ENCODE measurements at places on chromosomes 16 and 17. TPM values are rescaled to one million over a fixed set of nuclear protein-coding genes. Genes with fewer than 3 reads are reported as not detected.

DNA sequence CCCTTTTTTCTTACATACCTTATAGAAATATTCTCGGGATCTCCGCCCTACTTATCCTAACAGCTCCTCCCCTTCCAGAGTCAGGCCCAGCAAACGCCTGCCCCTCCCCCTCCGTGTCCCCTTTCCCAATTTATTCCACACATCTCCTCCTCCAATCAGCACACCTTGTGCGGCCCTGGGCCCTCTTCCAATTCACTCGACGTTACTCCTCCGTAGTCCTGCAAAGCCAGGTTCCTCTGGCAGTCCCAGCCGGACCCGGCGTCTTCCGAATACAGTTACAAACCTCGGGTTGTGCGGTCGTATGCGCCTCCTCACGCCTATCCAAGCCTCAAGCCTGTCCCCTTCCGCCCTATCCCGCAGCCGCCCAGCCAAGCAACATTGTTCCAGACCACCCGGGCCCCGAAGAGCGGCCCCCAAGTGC is 677 bp downstream of the CBX1 start:
- H3K4me3 ChIP-seq = peak overlapping the region; percentile 88
- DNase-seq = peak; percentile 35
- H3K36me3 ChIP-seq = peaks cover 5% of the 10 kb centered on the region
- H3K4me1 ChIP-seq = peaks cover 18% of the 10 kb centered on the region

DNA sequence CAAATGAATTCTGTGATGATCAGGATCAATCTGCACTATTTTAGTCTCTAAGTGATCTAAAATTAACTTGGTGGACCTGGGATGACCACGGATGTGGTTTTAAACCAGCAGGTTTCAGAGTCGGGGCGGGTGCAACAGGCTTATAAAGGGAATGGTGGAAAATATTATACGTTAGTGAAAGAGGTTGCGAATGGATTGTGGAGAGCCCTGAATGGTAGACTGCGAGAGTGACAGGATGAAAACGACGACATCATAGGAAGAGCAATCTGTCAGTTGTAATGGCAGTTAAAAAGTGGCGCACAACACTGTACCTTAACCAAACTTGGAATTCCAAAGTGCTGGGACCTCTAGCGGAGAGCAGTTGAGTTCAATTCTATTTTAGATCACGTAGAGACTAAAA is 1.2 kb upstream of the CYB5B start:
- H3K27me3 ChIP-seq = peaks cover 9% of the 10 kb centered on the region
- H3K36me3 ChIP-seq = peaks cover 40% of the 10 kb centered on the region
- DNase-seq = no peak
- H3K27ac ChIP-seq = no peak overlapping the region
- H3K4me3 ChIP-seq = peak overlapping the region; percentile 56
- H3K4me1 ChIP-seq = peaks cover 21% of the 10 kb centered on the region

GRCh38 chr17:50163843-50164696 is 1.7 kb upstream of the SGCA start:
- no peak overlapping the region for H3K27ac ChIP-seq
- no peak overlapping the region for H3K4me3 ChIP-seq
- DNase-seq = no peak

DNA sequence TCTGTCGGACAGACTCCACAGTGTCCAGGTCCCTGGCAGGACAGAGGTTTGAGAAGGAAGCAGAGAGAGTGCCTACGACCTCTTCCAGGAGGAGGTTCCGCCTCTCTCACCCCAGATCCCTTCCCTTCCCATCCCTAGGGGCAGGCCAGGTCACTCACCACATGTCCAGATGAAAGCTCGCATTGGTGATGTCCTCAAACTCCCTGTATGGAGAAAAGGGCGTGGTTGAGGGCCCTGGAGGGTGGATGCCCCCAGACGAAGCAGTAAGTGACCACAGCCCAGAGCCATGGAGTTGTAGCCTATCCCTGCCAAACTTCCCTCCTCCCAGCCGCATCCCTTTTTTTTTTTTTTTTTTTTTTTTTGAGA is 3.4 kb downstream of the UNC13D start:
- H3K4me3 ChIP-seq = no peak overlapping the region
- no peaks in the 10 kb centered on the region for H3K36me3 ChIP-seq
- no peak overlapping the region for H3K27ac ChIP-seq

DNA sequence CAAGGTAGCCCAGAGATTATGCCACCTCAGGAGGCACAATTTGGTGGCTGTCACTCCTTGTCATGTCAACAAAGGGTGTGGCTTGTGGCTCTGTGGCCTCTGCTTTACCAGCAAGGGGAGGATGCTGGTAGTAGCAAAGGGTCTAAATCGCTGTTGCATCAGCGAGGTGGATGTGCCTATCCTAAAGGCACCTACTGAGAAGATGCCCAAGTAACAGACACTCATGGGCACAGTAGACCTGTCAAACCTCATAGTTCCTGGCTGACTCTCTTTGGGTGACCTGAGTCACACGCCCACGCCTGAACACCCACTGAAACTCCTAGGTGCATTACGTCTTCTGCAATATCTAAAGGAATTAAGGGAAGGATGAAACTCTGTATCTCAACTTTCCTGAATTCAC is 139.5 kb downstream of the PRKCB start:
- H3K27ac ChIP-seq = no peak overlapping the region
- H3K4me3 ChIP-seq = no peak overlapping the region
- H3K36me3 ChIP-seq = peaks cover 6% of the 10 kb centered on the region
- no peaks in the 10 kb centered on the region for H3K4me1 ChIP-seq
- H3K27me3 ChIP-seq = peaks cover 1% of the 10 kb centered on the region
- no peak for DNase-seq

DNA sequence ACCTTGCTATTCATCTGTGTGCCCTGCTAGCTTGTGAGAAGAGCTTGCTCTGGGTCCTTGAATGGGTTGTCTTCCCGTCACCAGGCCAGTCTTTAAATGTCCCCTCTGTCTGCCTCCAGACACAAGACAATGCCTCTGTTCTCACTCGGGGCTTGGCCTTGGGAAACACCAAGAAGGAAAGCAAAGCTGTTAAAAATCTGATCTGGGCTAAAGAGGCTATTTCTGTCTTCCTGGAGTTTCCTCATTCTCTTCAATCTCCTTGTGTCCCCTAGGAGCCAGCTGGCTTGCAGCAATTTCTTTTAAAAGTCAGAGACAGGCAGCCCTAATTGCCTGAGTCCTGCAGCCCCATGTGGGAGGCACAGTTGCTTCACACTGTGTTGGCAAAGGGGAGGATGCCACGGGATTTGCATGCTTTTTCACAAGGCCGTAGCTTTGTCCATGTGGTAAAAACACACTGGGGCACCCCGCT is 2.5 kb downstream of the DNAI2 start:
- H3K27ac ChIP-seq = no peak overlapping the region
- H3K4me3 ChIP-seq = no peak overlapping the region
- no peak for DNase-seq
- peaks cover 3% of the 10 kb centered on the region for H3K27me3 ChIP-seq
- no peaks in the 10 kb centered on the region for H3K36me3 ChIP-seq
- no peaks in the 10 kb centered on the region for H3K4me1 ChIP-seq

DNA sequence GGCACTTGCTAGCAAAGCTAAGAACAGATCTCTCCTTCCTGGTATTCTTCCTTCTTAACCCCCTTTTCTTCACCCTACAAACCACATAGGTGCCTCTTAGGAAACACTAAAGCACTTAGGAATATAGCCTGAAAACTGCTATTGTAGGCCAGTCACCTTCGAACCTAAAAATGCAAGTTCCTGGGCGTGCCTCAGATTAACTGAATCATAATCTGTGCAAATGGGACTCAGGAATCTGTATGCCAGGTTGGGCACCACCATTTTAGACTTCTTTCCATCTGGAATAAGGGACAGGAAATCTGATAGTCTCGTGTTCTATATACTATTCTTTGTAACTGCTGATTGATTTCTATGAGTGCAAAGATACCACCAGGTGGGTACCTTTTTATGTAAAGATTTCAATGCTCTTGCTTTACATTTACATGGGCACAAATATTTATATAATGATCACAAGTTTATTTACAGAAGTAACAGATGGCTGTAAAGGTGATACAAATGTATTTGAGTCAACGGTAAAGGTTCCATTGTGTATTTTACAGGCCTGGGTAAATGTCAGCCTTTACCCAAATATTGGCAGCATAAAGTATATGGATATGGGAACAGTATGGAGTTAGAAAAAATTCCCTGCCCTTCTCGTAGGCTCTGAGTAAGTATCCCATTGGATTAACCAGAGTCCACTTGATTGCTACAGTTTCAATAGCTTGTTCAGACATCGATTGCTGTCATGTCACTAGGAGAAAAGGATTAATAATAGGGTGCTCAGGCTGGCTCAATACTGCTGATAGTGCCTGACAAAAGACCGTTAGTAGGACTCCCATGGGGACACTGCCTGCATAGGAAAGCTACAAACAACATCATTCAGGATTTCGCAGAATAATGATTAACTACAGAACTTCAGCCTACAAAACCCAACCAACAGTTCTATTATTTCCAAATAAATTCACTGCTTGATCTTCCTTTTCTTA is 124.7 kb downstream of the SNX11 start:
- H3K36me3 ChIP-seq = no peaks in the 10 kb centered on the region
- DNase-seq = no peak
- peaks cover 13% of the 10 kb centered on the region for H3K4me1 ChIP-seq
- H3K27ac ChIP-seq = no peak overlapping the region

DNA sequence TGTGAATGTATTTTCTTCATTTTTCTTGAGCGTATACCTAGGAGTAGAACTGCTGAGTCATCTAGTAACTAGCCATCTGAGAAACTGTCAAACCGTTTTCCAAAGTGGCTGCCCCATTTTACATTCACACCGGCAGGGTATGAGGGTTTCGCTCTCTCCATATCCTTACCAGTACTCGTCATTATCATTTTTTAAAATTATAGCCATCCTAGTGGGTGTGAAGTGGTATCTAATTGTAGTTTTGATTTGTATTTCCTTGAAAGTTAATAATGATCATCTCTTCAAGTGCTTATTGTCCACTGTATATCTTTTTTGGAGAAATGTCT is 6.0 kb downstream of the RNF157 start:
- no peak for DNase-seq
- H3K4me3 ChIP-seq = no peak overlapping the region
- no peaks in the 10 kb centered on the region for H3K36me3 ChIP-seq
- H3K27ac ChIP-seq = no peak overlapping the region
- peaks cover 19% of the 10 kb centered on the region for H3K27me3 ChIP-seq

DNA sequence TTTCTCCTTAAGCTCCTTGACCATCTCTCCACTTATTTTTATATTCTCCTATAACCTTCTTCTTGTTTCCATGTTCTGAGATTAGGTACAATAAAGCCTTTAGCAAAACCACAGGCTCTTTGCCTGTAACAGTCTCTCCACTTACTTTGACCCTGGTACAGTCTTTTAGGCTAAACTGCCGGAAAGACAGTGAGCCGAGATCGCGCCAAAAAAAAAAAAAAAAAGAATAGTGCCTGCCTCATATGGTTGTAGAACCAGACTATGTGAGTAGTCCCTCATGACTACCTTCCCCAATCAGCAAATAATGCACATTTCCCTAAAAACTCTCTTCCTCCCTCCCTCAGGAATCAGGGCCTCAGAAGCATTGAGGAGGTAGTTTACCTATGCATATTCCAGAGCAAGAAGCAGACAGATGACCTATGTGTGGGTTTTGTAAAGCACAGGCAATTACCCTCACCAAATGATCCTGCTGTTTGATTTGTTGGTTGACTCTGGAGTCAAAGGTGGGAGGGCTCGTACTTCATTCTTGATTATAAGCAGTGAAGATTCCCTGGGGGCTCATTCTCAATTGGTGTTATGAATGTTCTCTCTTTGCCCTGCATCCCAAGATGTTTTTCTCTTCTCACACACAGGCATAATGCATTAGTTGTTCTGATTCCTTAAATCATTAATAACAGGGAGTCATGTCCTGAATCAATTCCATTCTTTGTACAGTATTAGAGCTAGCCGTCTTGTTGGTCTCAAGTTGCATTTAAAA is 8.9 kb upstream of the NME1 start:
- DNase-seq = no peak
- peaks cover 19% of the 10 kb centered on the region for H3K4me1 ChIP-seq
- H3K4me3 ChIP-seq = no peak overlapping the region
- H3K27ac ChIP-seq = no peak overlapping the region
- H3K27me3 ChIP-seq = no peaks in the 10 kb centered on the region

DNA sequence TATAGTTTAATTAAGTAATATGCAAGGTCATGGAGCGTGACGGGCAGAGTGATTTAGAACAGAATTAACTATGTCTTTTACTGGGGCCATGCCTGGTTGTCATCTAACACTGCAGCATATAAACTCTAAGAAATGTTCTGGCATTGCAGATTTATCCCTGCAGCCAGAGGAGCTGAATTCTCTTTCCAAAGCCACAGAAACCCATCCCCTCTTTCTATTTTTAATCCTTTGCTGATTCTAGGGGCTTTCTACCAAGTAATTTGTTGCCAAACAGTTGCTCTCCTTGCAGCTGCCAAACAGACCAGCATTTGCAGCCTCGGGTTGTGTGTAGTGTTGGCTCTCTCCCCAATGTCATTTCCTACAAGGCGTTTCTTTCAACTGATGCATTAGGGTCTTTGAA is 243.2 kb upstream of the MON1B start:
- no peaks in the 10 kb centered on the region for H3K27me3 ChIP-seq
- no peak overlapping the region for H3K4me3 ChIP-seq
- no peaks in the 10 kb centered on the region for H3K4me1 ChIP-seq
- no peaks in the 10 kb centered on the region for H3K36me3 ChIP-seq
- no peak for DNase-seq

DNA sequence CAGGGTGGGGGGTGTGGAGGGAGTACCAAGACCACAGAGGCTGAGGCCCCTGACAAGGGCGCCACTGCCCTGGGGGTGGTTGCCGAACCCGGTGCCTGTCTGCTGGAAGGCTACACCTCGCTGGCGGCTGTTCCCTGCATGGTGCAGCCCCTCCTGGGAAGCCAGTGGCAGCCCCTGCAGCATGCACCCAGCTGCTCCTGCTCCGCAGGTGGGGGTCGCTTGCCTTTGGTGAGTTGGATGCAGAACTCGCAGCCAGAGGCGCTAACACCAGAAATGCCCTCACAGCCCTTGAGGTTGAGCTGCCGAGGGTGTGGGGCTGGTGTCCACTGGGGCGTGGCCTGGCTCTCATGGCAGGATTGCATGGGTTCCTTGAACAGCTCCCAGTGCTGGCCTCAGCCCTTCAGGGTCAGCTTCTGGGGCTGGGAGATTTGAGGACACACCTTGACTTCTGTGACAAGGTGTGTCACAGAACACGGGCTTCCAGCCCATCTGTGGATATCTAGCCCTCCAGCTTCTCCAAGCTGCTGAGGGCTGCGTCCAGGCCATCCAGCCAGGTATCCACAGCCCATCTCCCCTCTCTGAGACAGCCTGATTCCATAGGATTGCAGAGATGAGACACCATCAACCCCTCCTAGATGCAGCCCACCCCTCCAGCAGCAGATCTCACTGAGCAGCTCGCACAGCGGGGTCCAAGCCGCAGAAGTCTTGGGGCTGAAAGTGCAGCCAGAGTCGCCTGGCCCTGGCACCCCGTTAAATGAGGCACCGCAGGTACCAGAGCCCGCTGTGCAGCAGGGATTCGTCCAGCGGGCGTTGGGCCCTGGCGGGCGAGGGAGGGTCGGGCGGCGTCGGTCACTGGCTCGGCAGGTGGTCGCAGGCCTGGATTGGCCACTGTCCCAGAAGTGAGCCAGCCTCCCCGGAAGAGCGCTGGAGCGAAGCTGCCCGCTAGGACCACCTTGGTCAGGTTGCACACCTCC is 586.3 kb downstream of the KCNJ18 start:
- no peak overlapping the region for H3K27ac ChIP-seq
- no peaks in the 10 kb centered on the region for H3K27me3 ChIP-seq
- no peak overlapping the region for H3K4me3 ChIP-seq
- no peaks in the 10 kb centered on the region for H3K36me3 ChIP-seq

The SGCA gene
- 0.87 TPM for total RNA-seq

The KRT9 gene
- total RNA-seq = not detected

The TEX19 gene
- total RNA-seq = 0.10 TPM

The RAD51C gene
- 27.3 TPM for total RNA-seq

The CLEC16A gene
- 18.9 TPM for total RNA-seq

The GAS2L2 gene
- not detected for total RNA-seq

The FOXJ1 gene
- total RNA-seq = not detected

The SEZ6L2 gene
- 4.4 TPM for total RNA-seq

The AGRP gene
- total RNA-seq = not detected

The ADAM11 gene
- 0.14 TPM for total RNA-seq
